ENCODE measurements at places on chromosomes 7 and 10.
A peak's percentile ranks its signal among the peaks of the same experiment; 100 is the strongest.

GRCh38 chr7:17558558-17559332, 260.3 kb downstream of the AHR start:
- DNase-seq: no peak

DNA sequence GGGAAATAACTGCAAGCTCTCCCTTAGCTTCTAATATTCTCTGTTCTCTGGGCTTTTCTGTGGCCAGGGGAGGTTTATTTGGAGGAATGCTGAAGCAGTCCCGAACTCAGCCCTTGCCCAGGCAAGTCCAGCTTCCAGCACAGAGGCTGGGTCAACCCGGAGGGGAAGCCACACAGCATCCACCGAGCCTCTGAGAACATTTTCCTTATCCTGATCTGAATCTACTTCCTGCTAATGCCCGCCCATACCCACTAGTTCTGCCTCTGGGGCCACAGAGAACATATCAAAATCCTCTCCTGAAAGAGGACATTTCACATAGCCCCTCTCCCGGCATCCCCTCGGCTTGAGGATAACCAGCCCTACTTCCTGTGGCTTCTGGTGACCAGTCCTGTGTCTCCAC, 31.1 kb downstream of the SH3PXD2A start:
- DNase-seq: no peak

DNA sequence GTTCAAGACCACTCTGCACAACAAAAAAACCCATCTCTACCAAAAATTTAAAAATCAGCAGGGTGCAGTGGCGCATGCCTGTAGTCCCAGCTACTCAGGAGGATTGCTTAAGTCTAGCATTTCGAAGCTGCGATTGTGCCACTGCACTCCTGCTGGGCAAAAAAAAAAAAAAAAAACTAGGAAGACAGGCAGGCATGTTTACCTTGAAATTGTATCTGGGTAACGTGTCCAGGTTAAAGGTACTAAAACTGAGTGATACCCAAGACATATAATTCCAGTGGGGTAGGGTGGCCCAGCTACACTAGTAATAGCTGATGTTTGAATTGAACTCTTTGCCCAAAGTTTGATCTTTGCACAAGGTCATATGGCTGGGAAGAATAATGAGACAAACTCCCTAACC, 16.2 kb downstream of the GHITM start:
- DNase-seq: no peak

DNA sequence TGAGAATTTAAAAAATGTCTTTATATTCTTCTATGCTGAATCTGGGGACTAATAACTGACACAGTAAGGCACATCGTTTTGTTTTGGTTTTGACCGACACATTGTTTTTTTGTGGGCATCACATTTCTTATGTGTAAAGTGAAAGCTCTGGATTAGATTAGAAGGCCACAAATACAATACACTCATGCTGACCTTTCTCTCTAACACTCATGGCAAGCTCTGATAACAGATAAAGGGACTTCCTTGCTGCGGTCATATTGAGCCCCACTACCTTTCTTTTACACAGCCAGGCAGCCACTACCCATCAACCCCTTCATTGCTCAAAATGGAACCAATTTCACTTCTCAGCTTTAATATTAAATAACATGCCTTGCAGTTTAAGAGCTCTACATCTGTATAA, 26.0 kb downstream of the PPP1R3A start:
- DNase-seq: no peak

DNA sequence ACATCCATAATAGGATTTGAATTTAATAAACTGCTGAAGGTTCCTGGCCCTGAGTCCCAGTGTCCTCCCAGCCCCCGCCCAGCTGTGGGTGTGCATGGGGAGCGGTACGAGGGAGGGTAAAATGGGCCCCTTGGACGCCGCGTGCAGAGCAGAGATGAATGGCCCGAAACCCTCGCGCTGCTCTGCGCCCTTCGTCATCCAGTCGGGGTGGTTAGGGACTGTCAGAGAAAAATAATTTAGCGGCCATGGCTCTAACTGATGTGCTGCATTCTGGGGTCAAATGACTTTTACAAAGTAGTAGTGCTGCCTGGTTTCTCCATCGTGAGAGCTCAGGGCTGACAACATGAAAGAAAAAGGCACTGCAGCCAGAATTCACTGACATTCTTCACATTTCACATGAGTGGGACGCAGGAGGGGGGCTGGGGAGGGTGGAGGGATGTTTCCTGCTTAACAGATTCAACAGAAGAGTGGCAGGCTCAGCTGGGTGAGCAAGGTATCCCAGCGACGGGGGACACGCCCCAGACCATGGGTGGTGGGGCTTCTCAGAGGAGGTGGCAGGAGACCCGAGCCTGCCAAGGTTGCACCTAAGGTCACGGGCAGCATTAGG, 304.5 kb downstream of the WDR37 start:
- no peak for DNase-seq

DNA sequence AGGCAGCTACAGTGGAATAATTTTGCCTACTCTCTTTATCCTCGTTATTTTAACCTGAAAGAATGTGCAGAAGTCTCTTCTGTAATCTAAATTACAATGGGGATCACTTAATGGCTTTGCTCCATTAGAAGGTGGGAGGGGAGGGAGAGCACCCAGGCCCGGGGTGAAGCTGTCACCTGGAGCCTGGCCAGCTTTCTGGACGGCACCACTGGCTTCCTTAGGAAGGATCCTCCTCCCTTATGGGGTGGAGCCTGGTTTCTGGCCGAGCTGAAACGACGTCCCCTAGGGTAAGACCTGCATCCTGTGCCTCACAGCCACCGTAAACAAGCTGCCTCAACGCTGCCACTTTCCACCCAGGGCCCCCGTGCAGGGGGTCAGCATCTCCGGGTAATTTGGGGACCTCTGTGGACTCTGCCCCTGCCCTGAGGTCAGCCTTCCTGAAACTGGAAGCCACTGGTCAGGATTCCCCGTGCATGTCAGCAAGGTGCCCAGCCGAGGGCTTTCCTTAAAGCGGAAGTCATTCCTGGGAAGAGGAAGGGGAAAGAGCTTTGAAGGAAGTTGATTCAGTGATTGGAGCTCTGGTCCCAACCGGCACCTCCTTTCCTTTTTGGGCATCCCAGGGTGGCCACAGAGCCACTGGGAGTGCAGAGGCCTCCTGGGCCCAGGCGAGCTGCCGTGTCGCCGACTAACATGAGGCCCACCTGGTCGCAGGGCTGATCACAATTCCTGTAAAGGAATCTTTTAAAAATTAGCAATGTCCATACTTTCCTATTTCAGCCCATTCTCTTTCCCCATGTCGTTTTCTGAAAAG, 569.1 kb downstream of the DNAJB6 start:
- no peak for DNase-seq

DNA sequence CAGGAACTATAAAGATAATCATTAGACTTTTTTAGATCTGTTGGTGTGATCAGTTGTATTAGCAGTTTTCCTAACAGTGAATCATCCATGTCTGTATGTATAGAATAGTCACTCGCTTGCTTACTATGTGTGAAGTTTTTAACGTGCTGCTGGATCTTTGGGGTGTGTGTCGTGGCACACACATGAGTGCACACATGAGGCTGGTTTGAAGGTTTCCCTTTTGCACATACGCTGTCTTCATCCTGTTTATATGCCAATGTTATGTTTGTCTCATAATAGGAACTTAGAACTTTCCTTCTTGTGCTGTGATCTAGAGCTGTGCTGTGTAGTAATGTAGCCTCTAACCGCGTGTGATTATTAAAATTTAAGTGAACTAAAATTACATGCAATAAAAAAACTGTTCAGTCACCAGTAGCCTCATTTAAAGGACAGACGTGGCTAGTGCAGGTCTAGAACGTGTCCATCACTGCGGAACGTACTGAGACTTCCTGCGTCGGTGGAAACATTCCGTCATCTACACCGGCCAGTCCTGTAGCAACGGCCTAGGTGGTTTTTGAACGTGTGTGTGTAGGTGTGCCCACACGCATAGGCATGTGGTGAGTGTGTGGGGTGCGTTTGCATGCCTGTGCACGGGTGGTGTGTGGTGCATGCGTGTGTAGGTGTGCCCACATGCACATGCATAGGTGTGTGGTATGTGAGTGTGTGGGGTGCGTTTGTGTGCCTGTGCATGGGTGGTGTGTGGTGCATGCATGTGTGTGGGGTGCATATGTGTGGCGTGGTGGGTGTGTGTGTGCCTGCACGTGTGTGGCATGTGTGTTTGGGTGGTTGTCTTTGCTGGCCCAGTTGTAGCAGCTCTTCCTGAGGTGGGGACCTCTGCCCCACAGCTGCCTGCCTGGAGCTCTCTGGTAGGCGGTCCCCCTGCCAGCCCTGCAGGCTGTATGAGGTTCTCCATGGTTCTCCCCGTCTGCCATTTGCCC, 56.6 kb downstream of the INPP5A start:
- no peak for DNase-seq

- DNase-seq: no peak
Observed at GRCh38 chr10:100808876-100809275, 63.5 kb downstream of the PAX2 start.

GRCh38 chr10:21363092-21363730, 162.3 kb downstream of the SKIDA1 start:
- DNase-seq: peak; percentile 39

DNA sequence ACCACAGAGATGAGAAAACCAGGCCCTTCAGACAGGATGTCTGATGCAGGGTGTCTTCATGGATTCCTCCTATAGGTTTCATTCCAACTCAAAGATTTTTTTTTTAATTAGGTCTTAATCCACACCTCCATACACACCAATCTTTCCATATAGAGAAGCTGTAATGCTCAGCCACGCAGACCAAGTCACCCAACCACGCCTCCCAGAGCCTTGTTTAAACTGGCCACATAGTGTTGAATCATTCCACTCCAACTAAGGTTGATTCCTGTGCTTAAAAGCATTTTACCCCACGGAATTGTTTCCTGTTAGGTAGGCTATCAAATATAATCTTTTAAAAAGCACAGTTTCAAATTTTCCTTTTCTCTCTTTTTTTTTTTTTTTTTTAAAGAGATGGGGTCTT, 153.6 kb downstream of the TYW1B start:
- peak; percentile 12 for DNase-seq

DNA sequence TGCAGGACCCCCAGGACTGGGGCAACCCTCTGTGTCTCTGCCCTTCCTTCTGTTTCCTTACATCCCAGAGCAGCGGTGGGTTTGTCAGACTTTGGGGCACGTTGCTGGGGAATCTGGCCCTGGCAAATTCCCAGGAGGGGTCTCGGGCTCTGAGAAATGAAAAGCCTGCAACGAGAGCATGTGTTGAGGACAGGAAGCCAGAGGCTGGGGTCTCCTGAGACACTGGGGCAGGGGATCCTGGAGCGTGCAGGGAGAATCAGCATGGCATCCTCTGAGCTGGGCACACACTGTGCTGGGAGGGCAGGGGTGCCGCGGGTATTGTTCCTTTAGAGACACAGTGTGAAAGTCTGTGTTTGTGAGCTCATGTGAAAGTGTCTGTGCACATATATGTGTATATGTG, 279.9 kb upstream of the PPP2R2D start:
- no peak for DNase-seq

GRCh38 chr7:16847381-16847860, 34.4 kb downstream of the AGR3 start:
- DNase-seq: no peak

DNA sequence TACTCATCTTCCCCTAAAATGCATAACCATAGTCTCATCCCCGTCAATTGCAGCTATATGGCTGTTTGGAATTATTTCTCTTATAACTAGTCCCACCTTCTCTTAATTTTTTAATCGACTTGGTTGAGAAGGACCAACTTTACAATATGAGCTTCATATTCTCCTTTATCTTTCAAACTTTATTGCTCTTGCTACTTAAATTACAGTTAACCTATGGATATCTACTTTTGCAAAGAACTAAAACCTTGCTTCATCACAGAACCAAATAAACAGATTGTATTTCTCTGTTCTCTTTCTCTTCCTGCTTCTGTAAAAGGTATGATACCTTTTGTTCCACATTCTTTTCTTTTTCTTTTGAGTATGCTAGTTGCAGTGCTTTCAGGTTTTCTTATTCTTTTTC, 6.1 kb downstream of the CREM start:
- no peak for DNase-seq

DNA sequence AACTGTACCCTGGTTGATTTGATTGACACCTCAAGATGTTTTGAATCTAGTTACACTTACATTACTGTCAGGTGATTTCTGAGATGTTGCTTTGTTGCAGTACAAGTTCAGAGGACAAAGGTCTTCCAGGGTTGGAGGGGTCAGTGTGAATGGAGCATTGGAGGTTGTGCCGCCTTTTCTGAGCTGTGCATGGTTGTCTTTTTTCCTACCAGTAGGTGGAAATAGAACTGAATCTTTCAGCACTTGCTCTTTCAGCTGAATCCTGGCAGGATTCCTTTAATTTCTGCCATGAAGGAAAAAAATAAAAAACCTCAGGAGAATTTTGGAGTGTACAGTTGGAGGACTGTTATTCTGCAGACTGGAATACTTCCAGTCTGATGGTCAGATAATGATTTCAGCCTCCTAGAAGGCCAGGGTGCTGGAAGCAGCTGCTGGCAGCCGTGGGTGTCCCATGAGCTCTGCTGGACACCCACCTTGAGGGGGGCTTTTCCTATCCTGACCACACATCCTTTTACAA, 82.7 kb downstream of the PLCE1 start:
- DNase-seq: no peak

DNA sequence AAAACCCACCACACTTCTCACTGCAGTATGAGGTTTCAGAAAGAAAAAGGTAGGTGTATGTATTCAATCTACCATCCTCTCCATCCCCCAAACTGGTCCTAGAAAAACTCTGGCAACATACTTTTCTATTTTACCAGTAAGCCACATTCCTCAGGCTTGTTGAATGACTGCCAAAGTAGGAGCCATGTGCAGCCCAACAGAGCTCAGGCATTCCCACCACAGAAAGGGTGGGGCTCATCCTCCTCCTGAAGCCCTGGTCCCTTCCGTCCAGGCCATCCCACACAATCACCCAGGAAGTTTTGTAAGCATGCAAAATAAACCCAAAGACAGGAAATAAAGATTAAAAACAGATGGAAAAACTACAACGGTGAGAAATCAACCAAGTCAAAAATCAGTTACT, 57.2 kb downstream of the MAD1L1 start:
- peak; percentile 80 for DNase-seq

GRCh38 chr10:114548662-114549061, 109.4 kb downstream of the ABLIM1 start:
- DNase-seq: no peak

GRCh38 chr7:152759949-152760853, 649 bp downstream of the ACTR3B start:
- peak; percentile 51 for DNase-seq

GRCh38 chr10:130994191-130994590, 317.3 kb downstream of the TCERG1L start:
- no peak for DNase-seq

- no peak for DNase-seq
Observed at GRCh38 chr7:121372376-121373010, 23.6 kb downstream of the FAM3C start.

GRCh38 chr10:116143673-116144222, 129.3 kb downstream of the GFRA1 start:
- no peak for DNase-seq

Measured in RCC 7860 (cell line).